ENCODE measurements at places on chromosomes 16 and 17.

- no peak for DNase-seq
Measured at GRCh38 chr16:19186408-19186807, 18.4 kb downstream of the SYT17 start.

- no peak for DNase-seq
Measured at GRCh38 chr16:23362460-23363317, 60.6 kb downstream of the SCNN1B start.

GRCh38 chr16:58451945-58452401, 48.0 kb upstream of the NDRG4 start:
- peak; percentile 66 for DNase-seq

DNA sequence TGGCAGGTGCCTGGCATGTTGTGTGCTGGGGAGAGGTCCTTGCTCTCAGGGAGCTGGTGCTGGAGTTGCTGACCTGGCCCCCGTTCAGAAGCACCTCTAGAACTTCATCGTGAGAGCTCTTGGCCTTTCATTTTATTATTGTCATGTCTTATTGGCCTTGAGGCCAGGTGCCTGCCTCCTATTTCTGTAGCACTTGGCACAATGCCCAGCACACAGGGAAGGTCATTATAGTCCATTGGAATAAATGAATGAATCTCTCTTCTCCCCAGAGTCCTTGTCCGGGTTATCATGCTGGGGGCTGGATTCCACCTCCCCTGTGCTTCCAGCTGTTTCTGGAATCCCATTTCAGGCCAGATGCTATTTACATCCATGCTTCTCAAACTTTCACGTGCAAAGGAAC, 169.2 kb downstream of the HAPSTR1 start:
- DNase-seq = no peak

DNA sequence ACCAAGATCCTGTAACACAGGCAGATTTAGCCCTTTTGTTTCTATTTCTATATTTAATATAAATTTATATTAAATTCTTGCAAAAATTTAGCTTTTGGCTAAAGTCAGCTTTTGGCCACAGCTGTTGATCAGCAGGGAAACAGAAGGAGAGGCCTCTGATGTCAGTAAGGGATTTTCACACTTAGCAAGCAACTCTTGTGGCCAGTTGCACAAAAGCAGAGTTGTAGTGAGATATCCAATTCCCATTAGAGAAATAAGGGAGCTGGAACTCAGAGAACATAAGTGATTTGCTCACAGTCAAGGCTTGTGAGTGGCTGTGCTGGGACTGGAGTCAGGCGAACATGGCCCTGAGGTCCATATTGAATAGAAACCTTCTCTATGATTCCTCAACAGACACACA, 16.7 kb upstream of the HEATR6 start:
- no peak for DNase-seq

DNA sequence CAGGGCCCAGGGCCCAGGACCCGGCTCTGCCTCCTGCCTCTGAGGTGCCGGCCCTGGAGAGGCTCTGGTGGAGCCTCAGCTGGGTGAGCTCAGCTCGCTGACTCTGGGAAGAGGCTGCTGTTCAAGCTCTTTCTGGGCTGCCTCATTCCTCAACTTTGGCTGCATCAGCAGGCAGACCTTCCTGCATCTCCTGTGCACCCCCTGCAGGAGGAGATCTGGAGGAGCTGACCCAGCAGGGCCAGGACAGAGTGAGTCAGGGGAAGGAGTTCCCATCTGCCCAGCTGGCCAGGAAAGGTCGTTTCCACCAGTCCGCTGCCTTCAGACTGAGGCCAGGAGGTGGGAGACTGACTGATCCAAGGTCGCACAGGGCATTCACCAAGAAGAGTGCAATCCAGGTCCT, 10.7 kb downstream of the CRHR1 start:
- peak; percentile 18 for DNase-seq

DNA sequence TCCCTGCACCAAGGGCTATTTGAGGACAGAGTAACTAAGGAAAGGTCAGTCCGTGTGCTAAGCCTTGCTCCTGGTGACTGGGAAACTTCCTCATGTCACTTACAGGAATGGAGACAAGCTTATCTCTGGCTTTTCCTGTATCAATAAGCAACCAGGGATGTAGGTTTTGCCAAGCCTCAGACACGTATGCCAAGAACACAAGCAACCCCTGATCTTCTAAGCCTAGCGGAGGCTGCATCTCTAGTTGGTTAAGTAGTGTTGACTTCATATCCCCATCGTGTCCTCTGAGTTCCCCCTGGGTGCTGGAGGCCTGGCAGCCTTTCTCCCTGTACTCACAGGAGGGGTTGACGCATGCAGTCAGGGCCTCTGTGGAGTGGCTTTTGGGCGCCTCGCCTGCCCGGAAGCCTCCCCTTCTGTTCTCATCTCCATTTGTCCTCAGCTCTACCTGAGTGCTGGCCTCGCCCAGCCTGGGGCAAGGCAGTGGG, 1.4 kb upstream of the C1QTNF1 start:
- DNase-seq = no peak

- DNase-seq = no peak
Measured at GRCh38 chr17:8117367-8117979, 841 bp downstream of the ALOXE3 start.

DNA sequence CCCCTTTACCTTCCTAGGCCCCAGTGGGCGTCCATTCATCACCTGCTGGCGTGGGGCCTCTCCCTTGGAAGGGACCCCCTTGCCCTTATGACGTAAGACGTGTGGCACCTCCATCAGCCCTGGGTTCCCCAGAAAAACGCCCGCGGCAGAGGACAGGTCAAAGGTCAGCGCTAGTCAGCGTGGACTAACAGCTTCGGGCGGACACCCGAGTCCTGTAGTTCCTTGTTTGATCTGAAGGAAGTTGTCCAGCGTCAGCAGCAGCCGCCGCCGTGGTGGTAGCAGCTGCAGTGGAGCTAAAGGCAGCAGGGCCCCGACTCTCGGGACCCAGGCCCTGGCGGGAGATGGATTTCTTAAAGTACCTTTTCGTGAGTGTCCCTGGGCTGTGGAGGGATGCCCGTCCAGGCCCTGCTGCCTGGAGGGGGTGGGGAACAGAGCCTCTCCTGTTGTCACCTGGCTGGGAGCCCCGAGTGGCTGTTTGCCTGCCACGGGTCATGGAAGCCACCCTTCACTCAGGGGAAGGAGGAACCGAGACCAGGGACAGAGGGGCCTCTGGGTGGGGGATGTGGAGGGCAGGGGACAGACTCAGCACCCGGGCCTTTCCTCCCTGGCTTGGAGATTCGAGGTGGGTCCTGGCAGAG, 123.6 kb downstream of the OR1D5 start:
- DNase-seq = no peak

DNA sequence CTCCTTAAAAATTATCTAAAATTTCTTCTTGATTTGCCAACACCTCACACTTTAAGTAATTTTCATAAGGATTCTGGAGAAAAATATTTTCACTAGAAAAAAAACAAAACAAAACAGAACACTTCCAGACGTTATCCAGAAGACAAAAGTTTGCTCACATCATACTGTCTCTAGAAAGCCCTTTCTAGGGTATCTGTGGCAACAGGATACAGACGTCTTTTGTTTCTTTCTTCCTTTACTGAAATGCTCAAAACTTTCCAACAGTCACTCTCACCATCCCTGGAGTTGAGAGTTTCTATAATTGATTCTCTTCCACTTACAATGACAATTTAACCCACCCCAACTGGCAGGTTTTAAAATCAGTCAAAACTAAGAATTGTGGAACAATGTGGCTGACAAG, 2.6 kb downstream of the ZC3H7A start:
- DNase-seq = no peak

DNA sequence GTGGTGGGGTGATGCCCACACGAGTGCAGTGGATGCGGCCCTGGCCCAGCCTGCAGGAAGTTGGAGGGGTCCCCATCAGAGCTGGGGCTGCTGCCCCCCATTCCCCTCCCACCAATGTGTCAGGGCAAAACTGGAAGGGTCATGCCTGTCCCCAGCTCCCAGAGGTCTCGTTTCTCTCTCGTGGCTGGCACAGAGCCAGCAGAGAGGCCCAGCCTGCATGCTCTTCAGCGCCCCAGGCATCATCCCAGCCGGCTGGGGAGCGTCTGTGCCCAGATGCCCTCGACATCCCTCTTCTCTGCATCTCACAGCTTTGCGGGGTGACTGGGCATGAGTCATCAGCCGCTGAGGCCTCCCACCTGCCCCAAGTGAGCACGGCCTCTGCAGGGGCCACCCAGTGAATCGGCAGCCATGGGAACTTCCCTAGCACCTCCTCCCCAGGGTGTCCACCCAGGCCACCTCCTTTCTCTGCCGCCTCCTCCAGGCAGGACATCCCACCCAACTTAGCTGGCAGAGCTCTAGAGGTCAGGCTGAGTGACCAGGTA, 9.8 kb upstream of the CSNK1D start:
- peak; percentile 98 for DNase-seq

GRCh38 chr16:81410643-81411293, 33.8 kb upstream of the CMIP start:
- no peak for DNase-seq

- no peak for DNase-seq
Measured at GRCh38 chr17:17700251-17700969, 19.2 kb downstream of the RAI1 start.

- DNase-seq = no peak
Measured at GRCh38 chr16:12162151-12162985, 185.8 kb downstream of the SNX29 start.

- peak; percentile 39 for DNase-seq
Measured at GRCh38 chr17:57518587-57519581, 226.2 kb downstream of the CCDC182 start.

- no peak for DNase-seq
Measured at GRCh38 chr17:28043296-28043695, 819 bp downstream of the NLK start.

DNA sequence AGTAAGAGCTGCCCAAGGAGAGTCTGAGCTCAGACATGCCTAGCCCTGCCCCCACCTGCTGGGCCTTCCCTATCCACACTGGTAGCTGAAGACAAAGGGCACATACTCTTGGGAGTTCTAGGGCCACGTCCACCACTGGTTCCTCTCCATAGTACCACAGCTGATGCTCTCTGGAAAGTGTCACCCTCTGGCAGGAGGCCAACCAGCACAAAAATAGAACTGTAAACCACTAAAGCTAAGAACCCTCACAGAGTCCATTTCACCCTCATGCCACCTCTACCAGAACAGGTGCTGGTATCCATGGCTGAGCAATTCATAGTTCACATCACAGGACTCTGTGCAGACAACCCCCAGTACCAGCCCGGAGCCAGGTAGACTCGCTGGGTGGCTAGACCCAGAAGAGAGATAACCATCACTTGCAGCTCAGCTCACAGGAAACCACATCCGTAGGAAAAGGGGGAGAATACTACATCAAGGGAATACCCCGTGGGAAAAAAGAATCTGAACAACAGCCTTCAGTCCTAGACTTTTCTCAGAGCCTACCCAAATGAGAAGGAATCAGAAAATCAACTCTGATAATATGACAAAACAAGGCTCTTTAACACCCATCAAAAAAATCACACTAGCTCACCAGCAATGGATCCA, 115.3 kb downstream of the CEP112 start:
- DNase-seq = peak; percentile 25

Measured in Daoy (cell line).